ENCODE measurements at places on chromosomes 13 and 19. TPM values are rescaled to one million over a fixed set of nuclear protein-coding genes. Genes with fewer than 3 reads are reported as not detected.

GSX1 gene
- total RNA-seq: not detected

OSCAR gene
- total RNA-seq: 2.2 TPM

FPR3 gene
- total RNA-seq: 3.9 TPM

EPS8L1 gene
- total RNA-seq: 50.1 TPM

C19orf73 gene
- 3.8 TPM for total RNA-seq

CBARP gene
- total RNA-seq: 0.98 TPM

FCER2 gene
- 0.48 TPM for total RNA-seq

SHC2 gene
- total RNA-seq: 40.6 TPM

RNF225 gene
- total RNA-seq: not detected

SCEL gene
- total RNA-seq: 0.88 TPM

PRSS57 gene
- total RNA-seq: not detected

SYDE1 gene
- total RNA-seq: 11.0 TPM

DNA sequence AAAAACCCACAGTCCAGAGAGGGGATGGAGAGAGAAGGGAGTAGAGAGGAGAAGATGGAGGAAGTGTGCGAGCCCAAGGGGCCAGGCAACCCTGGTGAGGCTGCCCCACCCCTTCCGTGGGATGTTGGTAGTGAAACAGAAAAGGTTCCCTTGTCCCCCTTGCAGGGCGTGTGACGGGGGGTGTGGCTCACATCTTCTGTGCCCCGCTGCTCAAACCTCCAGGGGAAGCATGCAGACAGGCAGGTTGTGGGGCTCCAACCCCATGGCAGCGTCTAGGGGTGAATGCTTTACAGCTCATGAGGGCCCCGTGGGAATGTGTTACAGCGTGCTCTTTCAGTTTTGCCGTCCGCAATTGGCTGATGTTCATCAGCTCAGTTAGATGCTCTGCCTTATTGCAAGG is 14.7 kb upstream of the EVI5L start:
- H3K4me1 ChIP-seq: no peaks in the 10 kb centered on the region
- H3K36me3 ChIP-seq: no peaks in the 10 kb centered on the region
- no peak overlapping the region for H3K27ac ChIP-seq
- H3K27me3 ChIP-seq: peaks cover 2% of the 10 kb centered on the region
- H3K4me3 ChIP-seq: no peak overlapping the region

- no peak for DNase-seq
- H3K4me1 ChIP-seq: no peaks in the 10 kb centered on the region
- no peaks in the 10 kb centered on the region for H3K27me3 ChIP-seq
- H3K36me3 ChIP-seq: no peaks in the 10 kb centered on the region
Observed at GRCh38 chr13:39100996-39101738, 62.9 kb downstream of the NHLRC3 start.

DNA sequence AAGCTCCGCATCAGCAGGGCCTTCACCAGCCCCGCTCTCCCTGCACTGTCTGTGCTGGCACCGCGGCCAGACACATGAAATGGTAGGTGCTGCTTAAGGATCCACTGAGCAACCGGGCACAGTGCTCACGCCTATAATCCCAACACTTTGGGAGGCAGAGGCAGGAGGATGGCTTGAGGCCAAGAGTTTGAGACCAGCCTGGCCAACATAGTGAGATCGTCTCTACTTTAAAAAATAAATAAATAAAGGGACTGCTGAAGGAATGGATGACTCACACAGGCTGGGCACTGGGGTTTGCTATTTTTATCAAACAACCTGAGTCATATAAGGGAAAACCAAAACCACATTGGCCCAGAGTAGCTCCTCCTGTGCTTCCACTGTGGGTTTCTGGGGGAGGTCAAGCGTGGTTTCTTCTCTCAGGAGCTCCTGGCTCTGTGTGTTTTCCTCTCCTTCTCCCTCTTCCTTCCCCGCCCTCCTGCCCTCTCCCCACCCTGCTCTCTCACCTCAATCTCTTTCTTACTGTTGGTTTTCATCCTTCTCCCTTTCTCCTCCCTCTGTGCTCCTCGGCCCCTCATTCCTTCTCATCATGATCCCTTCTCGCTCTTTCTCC is 21.3 kb downstream of the VRK3 start:
- H3K36me3 ChIP-seq: peaks cover 8% of the 10 kb centered on the region
- H3K27me3 ChIP-seq: no peaks in the 10 kb centered on the region
- no peak for DNase-seq
- H3K27ac ChIP-seq: peak overlapping the region; percentile 52

- no peaks in the 10 kb centered on the region for H3K36me3 ChIP-seq
- no peak for DNase-seq
- H3K27ac ChIP-seq: no peak overlapping the region
- H3K27me3 ChIP-seq: peaks cover 4% of the 10 kb centered on the region
- H3K4me3 ChIP-seq: no peak overlapping the region
Observed at GRCh38 chr19:32318884-32319520, 26.4 kb upstream of the ZNF507 start.

GRCh38 chr13:108249150-108249549 is 20.4 kb upstream of the TNFSF13B start:
- no peak for DNase-seq
- H3K27me3 ChIP-seq: no peaks in the 10 kb centered on the region
- no peaks in the 10 kb centered on the region for H3K4me1 ChIP-seq
- no peaks in the 10 kb centered on the region for H3K36me3 ChIP-seq
- H3K4me3 ChIP-seq: no peak overlapping the region

GRCh38 chr19:5683177-5683886 is 2.5 kb downstream of the HSD11B1L start:
- peaks cover 9% of the 10 kb centered on the region for H3K4me1 ChIP-seq
- H3K27ac ChIP-seq: no peak overlapping the region
- no peaks in the 10 kb centered on the region for H3K36me3 ChIP-seq
- no peaks in the 10 kb centered on the region for H3K27me3 ChIP-seq
- H3K4me3 ChIP-seq: no peak overlapping the region

DNA sequence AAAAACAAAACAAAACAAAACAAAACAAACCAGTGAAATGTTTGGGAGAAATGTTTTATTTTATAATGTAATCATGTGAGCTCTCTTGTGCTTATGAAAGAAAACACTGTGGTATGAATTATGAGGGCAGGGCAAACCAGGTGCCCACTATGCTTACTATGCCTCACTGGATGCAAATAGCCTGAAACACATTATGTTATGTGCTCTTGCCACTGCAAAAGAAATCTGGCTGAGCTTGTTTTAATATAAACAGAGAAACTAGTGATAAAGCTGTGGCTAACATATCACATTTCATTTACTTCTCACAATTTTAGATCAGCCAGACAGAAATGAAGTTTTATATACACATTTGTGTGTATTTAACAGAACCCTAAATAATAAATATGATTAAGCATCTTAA is 8.7 kb upstream of the NBEA start:
- H3K27ac ChIP-seq: no peak overlapping the region
- DNase-seq: no peak
- H3K4me3 ChIP-seq: no peak overlapping the region
- no peaks in the 10 kb centered on the region for H3K4me1 ChIP-seq

DNA sequence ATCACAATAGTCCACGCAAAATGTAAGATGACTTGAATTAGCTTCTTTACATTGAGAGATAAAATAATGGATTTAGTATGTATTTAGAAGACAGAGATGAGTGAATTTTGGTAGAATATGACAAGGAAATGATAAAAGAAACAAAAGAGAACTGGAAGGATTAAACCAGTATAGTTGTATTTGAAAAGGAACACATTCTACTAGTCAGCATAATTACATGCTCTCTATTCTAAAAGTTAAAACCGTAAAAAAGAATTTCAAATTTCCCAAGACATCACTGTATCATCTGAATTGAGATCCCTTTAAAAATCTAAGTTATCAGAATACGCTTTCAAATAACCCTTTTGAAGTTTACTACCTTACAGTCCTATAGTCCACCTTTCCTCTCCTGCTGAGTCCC is 1156.7 kb upstream of the PCDH9 start:
- no peaks in the 10 kb centered on the region for H3K36me3 ChIP-seq
- no peaks in the 10 kb centered on the region for H3K27me3 ChIP-seq
- no peak overlapping the region for H3K27ac ChIP-seq
- H3K4me3 ChIP-seq: no peak overlapping the region
- no peaks in the 10 kb centered on the region for H3K4me1 ChIP-seq
- no peak for DNase-seq

- no peaks in the 10 kb centered on the region for H3K27me3 ChIP-seq
- no peak overlapping the region for H3K27ac ChIP-seq
- H3K4me3 ChIP-seq: no peak overlapping the region
- no peak for DNase-seq
- H3K4me1 ChIP-seq: no peaks in the 10 kb centered on the region
- peaks cover 19% of the 10 kb centered on the region for H3K36me3 ChIP-seq
Observed at GRCh38 chr19:9306443-9306842, 3.2 kb downstream of the ZNF699 start.

DNA sequence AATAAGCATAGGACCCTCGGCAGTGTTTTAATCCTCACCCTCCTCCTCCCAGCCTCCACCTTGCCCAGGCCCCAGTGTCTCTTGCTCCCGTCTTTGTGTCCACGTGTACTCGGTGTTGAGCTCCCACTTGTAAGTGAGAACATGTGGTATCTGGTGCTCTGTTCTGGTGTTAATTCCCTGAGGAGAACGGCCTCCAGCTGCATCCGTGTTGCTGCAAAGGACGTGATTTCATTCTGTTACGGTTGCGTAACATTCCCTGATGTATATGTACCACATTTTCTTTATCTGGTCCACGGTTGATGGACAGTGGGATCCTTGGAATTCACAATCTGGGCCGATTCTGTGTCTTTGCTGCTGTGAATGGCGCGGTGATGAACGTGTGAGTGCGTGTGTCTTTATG is 44.7 kb upstream of the TFDP1 start:
- H3K36me3 ChIP-seq: no peaks in the 10 kb centered on the region
- H3K27me3 ChIP-seq: no peaks in the 10 kb centered on the region
- no peak overlapping the region for H3K27ac ChIP-seq
- no peaks in the 10 kb centered on the region for H3K4me1 ChIP-seq
- DNase-seq: no peak
- no peak overlapping the region for H3K4me3 ChIP-seq

GRCh38 chr13:40668335-40668734 is 1.9 kb upstream of the FOXO1 start:
- no peak overlapping the region for H3K27ac ChIP-seq
- no peaks in the 10 kb centered on the region for H3K4me1 ChIP-seq
- H3K36me3 ChIP-seq: no peaks in the 10 kb centered on the region
- H3K27me3 ChIP-seq: no peaks in the 10 kb centered on the region
- H3K4me3 ChIP-seq: peak overlapping the region; percentile 99

GRCh38 chr13:102376318-102376717 is 25.5 kb downstream of the FGF14 start:
- no peak overlapping the region for H3K4me3 ChIP-seq
- H3K27me3 ChIP-seq: no peaks in the 10 kb centered on the region
- H3K4me1 ChIP-seq: no peaks in the 10 kb centered on the region
- no peak for DNase-seq

GRCh38 chr13:52010890-52011631 is at the start of gene ATP7B:
ATP7B (minus strand) TSS chr13:52011450; CDS start chr13:52011337, 113 bp downstream.
- H3K4me1 ChIP-seq: no peaks in the 10 kb centered on the region
- H3K27ac ChIP-seq: peak within 1 kb of the TSS; percentile 75
- no peaks in the 10 kb centered on the region for H3K27me3 ChIP-seq
- DNase-seq: no peak

- no peak overlapping the region for H3K4me3 ChIP-seq
- no peaks in the 10 kb centered on the region for H3K4me1 ChIP-seq
- H3K27ac ChIP-seq: no peak overlapping the region
- no peak for DNase-seq
Observed at GRCh38 chr13:49760558-49760957, 31.9 kb downstream of the KPNA3 start.

GRCh38 chr19:16949496-16950023 is 60.8 kb downstream of the F2RL3 start:
- DNase-seq: no peak
- no peak overlapping the region for H3K4me3 ChIP-seq
- no peaks in the 10 kb centered on the region for H3K4me1 ChIP-seq

DNA sequence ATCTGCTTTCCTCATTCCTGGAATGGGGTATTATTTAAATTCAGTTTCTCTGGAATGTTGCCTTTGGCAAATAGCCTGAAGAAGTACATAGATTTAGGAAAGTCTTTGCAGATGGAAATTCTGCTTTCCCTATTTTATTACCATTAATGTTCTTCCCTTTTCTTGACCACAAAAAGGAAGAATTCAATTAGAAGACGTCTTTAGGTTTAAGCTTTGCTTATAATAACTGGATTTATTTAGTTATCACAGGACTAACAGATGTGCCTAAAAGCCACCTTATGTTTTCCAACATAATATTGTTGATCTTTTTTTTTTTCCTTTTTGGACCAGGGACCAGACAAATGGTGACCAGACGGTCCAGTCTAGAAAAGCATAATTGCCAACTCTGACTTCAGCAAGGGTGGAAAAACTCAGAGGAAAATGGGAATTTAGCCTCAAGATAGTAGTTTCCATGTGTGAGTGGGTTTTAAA is 210.1 kb upstream of the SPRY2 start:
- H3K4me3 ChIP-seq: no peak overlapping the region
- peak overlapping the region; percentile 6 for H3K27ac ChIP-seq
- DNase-seq: no peak
